GDM1 (cell line): ENCODE measurements at places on chromosomes 7 and 10.

DNA sequence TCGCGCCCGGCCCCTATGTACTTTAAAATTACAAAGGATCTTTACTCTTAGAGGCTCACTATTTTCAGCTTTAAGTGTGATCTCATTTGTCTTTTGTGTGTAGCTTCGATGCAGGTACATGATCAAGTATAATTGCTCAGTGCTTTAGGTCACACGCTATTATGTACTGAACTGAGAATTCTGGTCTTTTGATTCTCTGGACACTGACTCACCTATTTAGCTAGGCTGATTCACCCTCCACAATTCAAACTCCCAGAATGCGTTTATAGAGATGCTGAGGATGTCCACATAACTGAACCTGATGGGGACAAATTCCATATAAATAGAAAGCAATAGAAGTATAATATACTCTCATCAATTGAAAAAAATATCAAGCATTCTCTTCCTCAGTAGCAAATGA is 57.8 kb downstream of the PRKCQ start:
- no peak for DNase-seq

DNA sequence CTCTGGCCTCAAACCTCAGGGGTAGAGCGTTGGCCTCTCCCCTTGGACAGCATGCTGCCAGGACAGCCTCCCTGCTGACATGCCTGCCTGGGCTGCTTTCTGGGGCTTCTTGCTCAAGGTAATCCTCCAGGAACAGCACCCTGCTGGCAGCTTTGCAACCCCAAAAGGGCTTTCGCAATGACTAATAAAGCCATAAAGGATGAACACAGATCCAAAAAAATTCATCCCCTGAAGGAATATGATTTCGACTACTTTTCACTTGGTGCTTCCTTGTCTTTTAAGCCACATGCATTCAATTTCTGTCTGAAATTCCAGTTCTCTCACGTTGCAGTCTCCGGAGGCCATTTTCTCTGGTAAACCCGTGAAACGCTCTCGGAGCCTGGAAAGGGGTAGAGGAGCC is 15.1 kb upstream of the SH3PXD2A start:
- no peak for DNase-seq

DNA sequence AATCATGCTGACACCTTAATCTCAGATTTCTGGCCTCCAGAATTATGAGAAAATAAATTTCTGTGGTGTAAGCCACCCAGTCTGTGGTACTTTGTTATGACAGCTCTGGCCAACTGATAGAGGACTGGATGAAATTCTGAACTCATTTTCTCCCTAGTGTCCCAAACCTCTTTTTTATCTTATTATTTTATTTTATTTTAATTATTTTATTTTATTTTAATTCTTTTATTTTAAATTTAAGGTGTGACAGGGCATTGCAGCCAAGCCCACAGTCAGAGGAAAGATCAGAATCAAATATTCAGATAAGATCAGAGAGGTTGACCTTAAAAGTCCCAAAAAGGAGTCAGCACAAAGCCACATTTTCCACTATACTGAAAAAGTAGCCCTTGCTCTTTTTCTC is 228.1 kb downstream of the TFEC start:
- no peak for DNase-seq

DNA sequence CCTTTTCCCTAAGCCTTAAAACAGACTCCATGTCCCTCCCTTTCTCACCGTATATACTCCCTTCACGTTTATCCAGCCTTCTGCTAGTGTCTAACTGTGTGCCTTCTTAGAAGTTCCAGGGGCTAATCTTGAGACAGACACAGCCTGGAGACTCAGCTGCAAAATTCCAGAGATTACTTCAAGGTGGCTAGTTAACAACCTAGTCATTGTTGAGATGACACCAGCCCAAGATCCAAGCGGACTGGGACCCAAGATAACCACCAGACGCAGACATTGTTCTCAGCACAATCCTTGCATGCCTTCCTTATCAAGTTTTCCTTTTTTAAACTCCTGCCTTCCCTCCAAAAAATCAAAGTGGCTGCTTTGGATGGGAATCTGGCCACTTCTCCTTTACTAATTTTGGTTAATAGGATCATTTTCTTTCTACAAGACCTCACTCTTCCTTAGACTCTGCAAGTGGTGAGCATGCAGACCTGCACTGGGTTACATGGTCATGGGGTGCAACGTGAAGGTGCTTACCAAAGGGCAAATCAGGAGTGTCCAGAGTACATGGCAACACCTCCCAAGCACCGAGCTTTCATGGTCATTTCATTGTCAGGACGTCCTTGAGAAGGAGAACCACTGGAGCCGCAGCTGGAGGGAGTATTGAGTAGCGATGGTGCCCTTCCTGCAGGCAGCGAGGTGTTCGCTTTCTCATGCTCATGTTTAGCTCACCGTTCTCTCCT is 69.7 kb downstream of the ANLN start:
- no peak for DNase-seq

DNA sequence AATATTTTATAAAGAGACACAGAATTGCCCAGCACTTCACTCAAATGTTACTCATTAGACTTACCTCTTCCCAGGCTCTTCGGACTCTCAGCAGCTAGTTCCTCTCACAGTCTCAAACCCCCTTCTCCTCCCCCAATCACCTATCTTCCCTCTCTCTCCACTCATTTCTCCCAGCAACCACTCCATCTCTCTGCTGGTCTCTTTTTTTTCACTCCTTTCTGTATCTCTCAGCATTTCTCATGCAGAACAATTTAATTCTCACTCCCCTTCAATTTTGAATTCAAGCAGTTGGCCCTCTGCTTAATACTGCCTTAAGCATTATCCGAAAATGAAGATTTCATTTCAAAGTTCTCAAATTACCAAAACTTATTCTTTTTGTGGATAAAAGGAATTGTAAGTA is 34.4 kb upstream of the CAV2 start:
- DNase-seq = no peak

DNA sequence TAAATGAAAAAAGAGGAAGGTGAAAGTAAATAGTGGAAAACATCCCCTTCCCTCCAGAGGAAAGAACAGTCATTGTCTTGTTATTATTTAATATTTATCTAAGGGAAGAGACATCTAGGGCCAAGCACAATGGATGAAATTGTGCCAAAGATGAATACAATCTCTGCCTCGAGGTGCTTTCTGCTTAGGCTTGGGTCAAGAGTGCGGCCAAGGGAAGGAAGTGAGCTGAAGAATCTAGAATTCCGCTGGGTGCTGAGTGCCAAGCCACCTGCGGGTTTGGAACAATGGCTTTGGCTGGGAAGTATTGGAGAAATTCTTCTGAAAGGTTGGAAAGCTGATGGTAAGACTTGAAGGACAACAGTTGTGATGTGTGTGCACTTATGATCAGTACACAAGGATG is 531.3 kb upstream of the FZD8 start:
- no peak for DNase-seq

- no peak for DNase-seq
Measured at GRCh38 chr10:102401735-102402511, 6.4 kb downstream of the NFKB2 start.

GRCh38 chr10:31759124-31759798 is 169.4 kb downstream of the ARHGAP12 start:
- DNase-seq = no peak

DNA sequence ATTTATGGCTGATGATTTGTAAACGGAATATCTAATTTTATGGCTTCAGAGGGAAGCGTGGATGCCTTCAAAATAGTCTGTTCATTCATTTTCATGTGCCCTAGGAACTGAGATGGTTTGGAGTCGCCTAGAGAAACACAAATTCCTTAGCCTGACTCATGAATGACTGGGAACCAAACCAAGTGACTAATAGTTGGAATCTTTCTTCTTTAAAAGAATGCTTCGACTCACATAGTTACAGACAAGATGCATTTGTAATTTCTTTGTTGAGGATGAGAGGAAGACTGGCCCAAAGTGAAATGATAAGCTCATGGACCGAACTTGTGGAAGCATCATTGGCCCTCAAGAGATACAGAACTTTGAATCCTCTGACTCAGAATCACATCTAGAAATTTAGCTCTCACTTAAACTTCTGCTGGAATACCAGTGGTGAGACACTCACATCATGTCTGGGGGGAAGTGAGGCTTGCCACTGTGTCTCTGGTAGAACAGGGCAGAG is 1107.2 kb downstream of the NRG3 start:
- no peak for DNase-seq

DNA sequence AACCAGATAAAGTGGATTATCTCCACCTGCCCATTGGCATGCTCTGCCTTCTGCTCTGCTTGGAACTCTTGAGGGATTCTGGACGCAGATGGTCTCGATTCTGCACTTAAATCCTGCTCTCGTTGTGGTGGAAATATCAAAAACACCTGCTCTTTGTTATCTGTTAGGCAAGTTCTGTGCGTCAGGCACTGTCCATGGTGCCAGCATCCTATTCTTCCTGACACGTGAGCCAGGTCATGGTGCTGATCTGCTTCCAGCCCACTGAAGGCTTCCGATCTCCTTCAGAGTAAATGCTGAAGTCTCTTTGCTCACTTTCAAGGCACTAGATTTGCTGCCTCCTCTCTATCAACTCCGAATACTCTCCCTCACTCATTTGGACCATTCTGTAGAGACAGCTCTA is 505.6 kb downstream of the HTR7 start:
- no peak for DNase-seq

DNA sequence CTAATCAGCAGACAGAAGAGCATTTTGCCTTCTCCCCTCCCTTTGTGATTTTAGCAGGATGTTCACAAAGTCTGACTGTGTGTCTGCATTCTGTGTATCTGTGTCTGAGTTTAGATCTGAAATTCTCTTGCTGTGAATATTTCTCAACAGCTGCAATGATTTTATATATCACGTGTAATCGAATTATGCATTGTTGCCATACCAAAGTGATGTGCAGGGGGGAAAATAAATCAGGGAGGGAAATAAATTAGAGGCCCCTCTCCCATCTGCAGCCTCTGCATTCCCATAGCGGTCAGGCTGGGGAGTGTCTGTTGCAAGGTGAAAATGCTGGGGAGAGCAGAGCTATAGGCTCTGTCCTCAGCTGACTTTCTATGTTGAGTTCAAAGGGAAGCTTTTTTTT is 209.0 kb downstream of the LRMDA start:
- DNase-seq = no peak

DNA sequence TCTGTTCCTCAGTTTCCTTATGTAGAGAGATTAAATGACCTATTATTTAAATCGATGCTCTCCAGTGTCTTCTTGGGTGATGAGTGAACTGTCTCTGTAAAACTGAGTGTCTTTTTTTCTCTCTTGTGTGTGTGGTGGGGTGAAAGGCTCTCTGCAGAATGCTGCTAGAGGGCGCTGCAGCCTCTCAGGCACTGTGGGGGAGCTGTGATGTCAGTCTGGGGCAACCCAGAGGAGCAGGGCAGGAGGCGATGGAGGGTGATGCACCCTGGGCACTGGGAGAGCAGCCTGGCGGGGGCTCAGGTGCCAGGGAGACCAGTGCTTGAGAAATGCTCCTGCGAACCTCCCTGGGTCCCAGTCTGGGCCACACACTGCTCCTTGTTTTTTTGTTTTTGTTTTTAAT is 110.1 kb upstream of the POM121L12 start:
- no peak for DNase-seq

- no peak for DNase-seq
Measured at GRCh38 chr7:116588641-116589594, 64.1 kb downstream of the CAV1 start.

DNA sequence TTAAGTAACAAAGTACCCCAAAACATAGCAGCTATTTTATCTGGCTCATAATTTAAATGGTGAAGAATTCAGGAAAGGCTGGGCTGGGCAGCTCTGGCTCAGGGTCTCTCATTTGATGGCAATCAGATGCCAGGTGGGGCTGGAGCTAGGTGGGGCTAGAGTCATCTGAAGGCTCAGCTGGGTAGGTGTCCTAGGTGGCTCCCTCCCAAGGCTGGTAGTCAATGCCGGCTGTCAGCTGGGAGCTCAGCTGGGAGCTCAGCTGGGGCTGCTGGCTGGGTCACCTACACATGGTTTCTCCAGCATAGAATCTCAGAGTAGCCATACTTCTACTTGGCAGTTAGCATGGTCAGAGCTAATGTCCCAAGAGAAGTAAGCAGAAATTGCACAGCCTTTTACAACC is 34.1 kb downstream of the OSBPL3 start:
- no peak for DNase-seq

- no peak for DNase-seq
Measured at GRCh38 chr10:121478556-121478955, 119.7 kb downstream of the FGFR2 start.

DNA sequence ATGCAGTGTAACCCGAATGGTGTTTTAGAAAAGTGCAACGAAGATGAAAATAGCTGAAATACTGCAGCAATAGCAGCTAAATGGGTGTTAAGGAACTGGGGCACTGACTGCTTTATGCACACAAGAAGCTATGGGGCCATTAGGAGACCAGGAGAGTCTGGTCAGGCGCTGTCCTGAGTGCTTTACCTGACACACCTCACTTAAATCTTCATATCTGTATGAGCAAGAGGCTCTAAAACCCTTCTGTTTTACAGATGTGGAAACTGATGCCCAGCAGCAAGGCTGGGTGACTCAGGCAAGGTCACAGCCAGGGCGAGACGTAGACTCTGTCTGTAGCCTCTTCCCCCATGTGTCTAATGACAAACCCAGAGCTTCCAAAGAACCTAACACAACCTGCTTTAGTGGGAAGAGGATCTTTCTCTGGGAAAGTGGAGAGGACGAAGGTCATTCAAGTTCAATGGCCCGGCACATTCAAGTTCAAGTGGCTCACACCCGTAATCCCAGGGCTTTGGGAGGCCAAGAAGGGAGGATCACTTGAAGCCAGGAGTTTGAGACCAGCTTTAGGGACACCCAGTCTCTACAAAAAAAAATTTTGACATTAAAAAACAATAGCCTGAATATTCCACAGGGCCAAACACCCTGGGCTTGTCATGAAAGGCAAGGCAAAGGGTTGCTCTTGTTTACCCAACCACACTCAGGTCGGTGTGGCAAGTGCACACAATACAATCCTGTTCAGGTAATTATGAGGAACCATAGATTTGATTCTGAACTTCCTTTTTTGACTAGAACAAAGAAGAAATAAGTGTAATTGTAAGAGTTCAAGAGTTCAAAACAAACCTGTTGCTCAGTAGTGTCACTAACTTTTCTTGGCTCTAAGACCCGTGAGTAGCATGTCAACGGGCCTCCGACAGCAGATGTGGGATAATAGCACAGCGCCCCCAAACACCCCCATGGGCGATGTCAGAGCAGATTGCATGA is 53.7 kb upstream of the KLF6 start:
- no peak for DNase-seq

GRCh38 chr7:115831371-115831770 is 199.2 kb downstream of the TFEC start:
- no peak for DNase-seq

DNA sequence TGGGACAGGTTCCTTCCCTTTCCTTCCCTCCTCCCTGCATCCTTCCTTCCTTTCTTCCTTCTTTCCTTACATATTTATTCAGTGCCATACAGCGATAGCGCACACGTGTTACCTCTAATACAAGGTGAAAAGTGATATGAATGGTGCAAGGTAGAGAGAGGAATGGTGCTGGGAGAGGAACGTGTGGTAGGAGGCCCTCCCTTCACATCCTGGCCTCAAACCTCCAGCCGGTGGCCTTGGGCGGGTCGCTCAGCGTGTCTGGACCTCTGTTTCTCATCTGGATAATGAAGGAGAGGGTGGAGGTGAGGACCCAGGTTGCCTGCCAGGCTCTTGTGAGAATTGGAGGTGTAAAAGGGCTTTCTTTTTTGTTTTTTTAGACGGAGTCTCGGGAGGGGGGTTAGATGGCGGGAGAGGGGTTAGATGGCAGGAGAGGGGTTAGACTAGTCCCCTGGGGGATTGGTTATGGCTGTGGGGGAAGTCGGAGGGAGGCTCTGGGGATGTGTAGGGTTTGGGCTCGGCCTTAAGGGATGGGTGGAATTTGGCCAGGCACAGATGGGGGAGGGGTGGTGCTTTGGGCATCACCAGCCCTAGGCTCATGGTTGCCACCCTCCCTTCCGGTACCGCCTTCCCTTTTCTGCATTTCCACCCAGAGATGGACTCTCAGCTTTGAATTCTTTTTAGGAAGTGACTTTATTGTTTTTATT is 14.9 kb downstream of the CHST3 start:
- no peak for DNase-seq
